ENCODE measurements at places on chromosomes 6 and 20. TPM values are rescaled to one million over a fixed set of nuclear protein-coding genes. Genes with fewer than 3 reads are reported as not detected.

TSHZ2 gene
- 2.9 TPM for total RNA-seq

LTB gene
- 767 TPM for total RNA-seq

IL17A gene
- total RNA-seq = not detected

EYS gene
- not detected for total RNA-seq

IRF4 gene
- 177 TPM for total RNA-seq

PROCR gene
- 0.41 TPM for total RNA-seq

BCAS1 gene
- total RNA-seq = not detected

C6orf132 gene
- 0.05 TPM for total RNA-seq

SLC17A9 gene
- 11.0 TPM for total RNA-seq

PEX6 gene
- 28.5 TPM for total RNA-seq

COL9A1 gene
- total RNA-seq = not detected

KIF25 gene
- total RNA-seq = not detected

GPSM3 gene
- 258 TPM for total RNA-seq

CALHM4 gene
- not detected for total RNA-seq

TRIM10 gene
- total RNA-seq = 0.05 TPM

LY6G5C gene
- total RNA-seq = 5.4 TPM

B3GAT2 gene
- not detected for total RNA-seq

LPIN3 gene
- total RNA-seq = 1.5 TPM

DEFB132 gene
- not detected for total RNA-seq

EPB41L1 gene
- not detected for total RNA-seq

NKX2-4 gene
- not detected for total RNA-seq

PTPRT gene
- not detected for total RNA-seq

DEF6 gene
- 209 TPM for total RNA-seq

CYP39A1 gene
- total RNA-seq = not detected

PRDM13 gene
- total RNA-seq = not detected

PIGT gene
- total RNA-seq = 70.6 TPM

SNAP25 gene
- 0.48 TPM for total RNA-seq

FAM83C gene
- total RNA-seq = not detected

HDGFL1 gene
- total RNA-seq = not detected

FAM135A gene
- 5.3 TPM for total RNA-seq

GTSF1L gene
- total RNA-seq = 0.23 TPM

LINC00237 gene
- total RNA-seq = not detected

HFE gene
- 0.91 TPM for total RNA-seq

FAXC gene
- not detected for total RNA-seq

PPP1R3G gene
- total RNA-seq = not detected

SMLR1 gene
- not detected for total RNA-seq

MAPK14 gene
- total RNA-seq = 62.1 TPM

RAB32 gene
- 0.70 TPM for total RNA-seq

PPIL6 gene
- not detected for total RNA-seq

TRIM31 gene
- total RNA-seq = not detected

KIAA1586 gene
- total RNA-seq = 14.2 TPM

EYA4 gene
- total RNA-seq = not detected

CNKSR3 gene
- not detected for total RNA-seq

TMC2 gene
- total RNA-seq = not detected

GSTA3 gene
- not detected for total RNA-seq

GLP1R gene
- total RNA-seq = not detected

NCOA7 gene
- 36.3 TPM for total RNA-seq

FOXP4 gene
- 5.0 TPM for total RNA-seq

LHFPL5 gene
- total RNA-seq = not detected
